ENCODE measurements at places on chromosomes 7 and 10. TPM values are rescaled to one million over a fixed set of nuclear protein-coding genes. Genes with fewer than 3 reads are reported as not detected.
A peak's percentile ranks its signal among the peaks of the same experiment; 100 is the strongest.

Gene GIMAP7
- total RNA-seq = 51.4 TPM

Gene GIMAP4
- total RNA-seq = 59.3 TPM

Gene MSMB
- not detected for total RNA-seq

Gene ACSM6
- not detected for total RNA-seq

Gene CLDN3
- not detected for total RNA-seq

Gene ATP6V0E2
- total RNA-seq = 76.2 TPM

Gene MPP7
- 7.9 TPM for total RNA-seq

Gene NPSR1
- total RNA-seq = not detected

Gene CARD11
- 68.4 TPM for total RNA-seq

Gene OR9A2
- total RNA-seq = not detected

Gene SHTN1
- total RNA-seq = 0.28 TPM

Gene CCDC7
- 12.1 TPM for total RNA-seq

DNA sequence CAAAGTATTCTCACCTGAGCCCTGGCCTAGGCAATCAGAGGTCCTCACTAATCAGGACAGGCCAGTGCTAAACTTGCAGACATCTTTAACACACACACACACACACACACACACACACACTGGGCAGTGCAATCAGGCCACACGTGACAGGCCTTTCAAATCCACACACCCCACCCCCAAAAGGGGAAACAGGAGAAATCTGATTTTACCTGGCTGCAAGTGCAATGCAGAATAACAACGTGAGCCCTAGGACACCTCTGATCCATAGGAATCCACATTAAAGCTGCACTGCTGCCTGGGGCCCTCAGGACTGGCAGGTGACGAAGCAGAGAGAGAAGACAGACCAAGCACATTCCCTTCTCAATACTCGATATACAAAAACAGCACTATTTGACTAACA is 218.9 kb downstream of the FAM107B start:
- no peak for DNase-seq

- no peak for DNase-seq
These were observed 79.6 kb upstream of the LRRC4 start for GRCh38 chr7:128110641-128111364.

GRCh38 chr10:76456197-76456596 is 1024.8 kb downstream of the LRMDA start:
- DNase-seq = no peak

GRCh38 chr7:154986200-154986945 is 16.6 kb downstream of the PAXIP1 start:
- DNase-seq = no peak

- no peak for DNase-seq
These were observed 62.2 kb downstream of the GFRA1 start for GRCh38 chr10:116210588-116211346.

- no peak for DNase-seq
These were observed 22.1 kb upstream of the ENO4 start for GRCh38 chr10:116827214-116827671.

DNA sequence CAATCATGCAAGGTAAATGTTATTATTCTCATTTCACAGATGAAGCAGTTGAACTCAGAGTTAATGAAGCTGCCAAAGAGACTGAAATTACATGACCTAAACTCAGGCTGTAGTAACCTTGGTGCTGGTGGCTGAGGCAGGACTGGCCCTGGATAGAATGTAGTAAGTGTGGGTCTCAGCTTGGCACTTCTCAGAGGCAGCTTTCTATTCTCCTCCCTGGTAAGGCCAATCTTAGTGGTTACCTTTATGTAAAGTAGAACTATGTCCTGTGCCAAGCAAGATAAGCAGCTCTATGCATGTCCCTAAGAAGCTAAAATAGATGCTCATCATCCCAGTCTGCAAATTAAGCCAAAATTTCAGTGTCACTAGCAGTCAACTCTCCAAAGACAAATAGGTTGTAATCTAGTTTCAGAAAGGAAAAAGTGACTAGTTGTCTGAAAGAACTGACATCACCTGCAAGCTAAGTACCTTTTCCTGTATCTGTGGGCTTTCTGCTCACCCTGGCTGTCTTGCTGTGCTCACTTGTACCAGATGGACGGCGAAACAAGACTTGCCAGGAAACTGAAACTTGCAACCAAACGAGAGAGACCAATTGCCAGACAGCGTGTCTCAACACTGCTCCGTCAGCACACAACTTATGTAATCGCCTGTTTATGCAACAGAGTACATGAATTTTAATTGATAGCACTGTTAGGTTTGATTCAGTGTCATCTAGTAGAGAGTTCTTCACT is 43.7 kb downstream of the CH25H start:
- DNase-seq = peak; percentile 19

- no peak for DNase-seq
These were observed 37.3 kb downstream of the INPP5F start for GRCh38 chr10:119762805-119763798.

DNA sequence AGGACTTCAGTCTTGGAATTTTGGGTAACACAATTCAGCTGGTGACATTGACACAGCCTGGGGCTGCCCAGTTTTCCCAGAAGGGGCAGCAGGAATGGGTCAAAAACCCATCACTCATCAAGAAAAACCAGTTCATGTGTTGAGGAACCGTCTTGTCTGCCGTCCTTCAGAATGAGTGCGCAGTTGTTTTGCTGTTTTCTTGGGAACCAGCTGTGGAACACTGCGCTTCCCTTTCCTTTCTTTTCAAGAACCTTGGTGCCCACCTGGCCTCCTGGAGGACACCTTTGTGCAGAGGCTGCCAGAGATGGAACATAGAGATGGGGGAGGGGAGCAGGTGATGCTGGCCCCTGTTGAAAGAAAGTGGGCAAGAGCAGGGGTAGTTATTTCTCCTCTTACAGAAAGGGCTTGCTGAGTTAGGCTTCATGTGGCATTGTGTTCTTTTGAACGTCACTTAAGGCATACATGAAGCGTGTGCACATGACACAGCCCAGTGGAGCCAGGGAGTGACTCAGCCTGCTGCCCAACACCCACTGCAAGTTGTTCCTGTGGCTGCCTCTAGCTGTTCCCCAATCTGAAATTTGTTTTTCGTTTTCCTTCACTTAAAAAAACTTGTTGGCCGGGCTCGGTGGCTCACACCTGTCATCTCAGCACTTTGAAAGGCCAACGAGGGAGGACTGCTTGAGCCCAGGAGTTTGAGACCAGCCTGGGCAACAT is 87.4 kb upstream of the TNS3 start:
- DNase-seq = no peak

GRCh38 chr10:53453196-53453595 is 680.6 kb upstream of the MBL2 start:
- DNase-seq = no peak

- DNase-seq = no peak
These were observed 78.7 kb upstream of the AGR3 start for GRCh38 chr7:16960337-16960965.

GRCh38 chr10:60871215-60871614 is 72.8 kb downstream of the RHOBTB1 start:
- no peak for DNase-seq

DNA sequence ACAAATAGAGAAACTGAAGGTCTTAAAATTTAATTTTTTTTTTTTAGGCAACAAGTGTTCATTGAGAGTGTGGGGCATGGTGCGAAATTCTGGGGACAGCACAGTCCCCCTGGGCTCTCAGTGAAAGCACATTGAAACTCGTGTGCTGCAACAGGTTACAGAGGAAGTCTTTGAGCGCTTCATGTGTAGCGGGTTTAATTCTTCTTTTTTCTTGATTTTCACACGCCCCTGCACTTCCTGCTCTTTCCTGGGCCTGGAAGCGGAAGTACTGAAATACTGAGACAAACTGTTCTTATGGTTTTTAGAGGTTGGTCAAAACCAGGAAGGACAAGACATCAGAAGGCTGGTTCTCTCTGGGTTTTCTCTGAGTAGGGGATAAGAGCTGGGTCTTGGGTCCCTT is 203.5 kb downstream of the PTEN start:
- DNase-seq = no peak

- no peak for DNase-seq
These were observed 59.3 kb upstream of the TRIM8 start for GRCh38 chr10:102585026-102585425.

GRCh38 chr7:68279827-68280400 is 1283.3 kb downstream of the TYW1 start:
- no peak for DNase-seq

- no peak for DNase-seq
These were observed 20.9 kb downstream of the FAM24A start for GRCh38 chr10:122931088-122931906.

DNA sequence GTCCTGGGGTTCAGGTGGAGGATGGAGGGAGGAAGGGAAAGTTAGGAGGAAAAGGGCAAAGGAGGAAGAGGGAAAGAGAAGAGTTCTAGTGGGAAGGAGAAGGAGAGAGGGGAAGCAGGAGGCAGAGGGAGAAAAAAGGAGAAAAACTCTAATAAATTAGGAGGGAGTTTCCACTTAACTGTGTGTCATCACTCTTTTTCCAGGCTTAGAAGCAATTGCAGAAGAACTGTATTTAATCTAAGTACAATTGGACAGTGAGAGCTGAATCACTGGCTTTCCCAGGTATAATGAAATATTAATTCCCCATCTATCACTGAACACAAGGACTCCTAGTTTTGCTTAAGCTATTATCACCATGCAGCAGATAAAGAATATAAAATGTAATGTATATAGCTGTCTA is 76.8 kb downstream of the CREB3L2 start:
- no peak for DNase-seq

DNA sequence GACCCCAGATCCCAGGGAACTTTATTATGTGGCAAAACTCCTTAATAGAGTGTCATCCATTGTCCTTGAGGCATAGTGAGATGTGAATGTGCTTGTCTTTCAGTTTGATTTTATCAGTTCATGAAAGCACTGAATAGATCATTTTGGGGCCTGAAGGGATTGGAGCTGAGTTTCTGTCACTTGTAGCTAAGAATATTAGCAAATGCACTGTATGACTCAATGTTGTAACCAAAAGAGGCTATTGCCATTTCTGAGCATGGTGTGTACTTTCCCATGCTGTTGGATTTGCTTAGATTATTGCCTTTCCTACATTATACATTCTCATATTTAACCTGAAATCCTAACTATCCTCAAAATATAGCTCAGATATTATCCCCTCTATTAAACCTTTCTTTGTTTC is 130.4 kb downstream of the PRKG1 start:
- no peak for DNase-seq

DNA sequence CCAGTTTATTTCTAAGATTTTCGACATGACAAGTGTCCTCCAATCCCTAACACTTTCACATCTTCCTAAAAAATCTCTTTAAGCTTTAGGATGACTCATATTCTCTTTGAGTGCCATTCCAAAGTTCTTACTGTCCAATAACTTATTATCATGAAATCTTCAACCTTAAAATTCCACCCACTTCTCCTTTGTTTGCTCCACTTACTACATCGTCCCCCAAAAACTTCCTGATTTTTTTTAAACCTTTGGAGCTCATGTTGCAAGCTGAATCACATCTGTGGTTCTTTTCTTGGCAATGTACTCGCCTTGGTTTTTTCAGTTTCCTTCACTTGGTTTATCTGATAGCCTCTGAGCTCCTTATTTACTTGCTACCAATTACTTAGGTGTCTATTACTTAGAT is 39.2 kb upstream of the JCAD start:
- no peak for DNase-seq

DNA sequence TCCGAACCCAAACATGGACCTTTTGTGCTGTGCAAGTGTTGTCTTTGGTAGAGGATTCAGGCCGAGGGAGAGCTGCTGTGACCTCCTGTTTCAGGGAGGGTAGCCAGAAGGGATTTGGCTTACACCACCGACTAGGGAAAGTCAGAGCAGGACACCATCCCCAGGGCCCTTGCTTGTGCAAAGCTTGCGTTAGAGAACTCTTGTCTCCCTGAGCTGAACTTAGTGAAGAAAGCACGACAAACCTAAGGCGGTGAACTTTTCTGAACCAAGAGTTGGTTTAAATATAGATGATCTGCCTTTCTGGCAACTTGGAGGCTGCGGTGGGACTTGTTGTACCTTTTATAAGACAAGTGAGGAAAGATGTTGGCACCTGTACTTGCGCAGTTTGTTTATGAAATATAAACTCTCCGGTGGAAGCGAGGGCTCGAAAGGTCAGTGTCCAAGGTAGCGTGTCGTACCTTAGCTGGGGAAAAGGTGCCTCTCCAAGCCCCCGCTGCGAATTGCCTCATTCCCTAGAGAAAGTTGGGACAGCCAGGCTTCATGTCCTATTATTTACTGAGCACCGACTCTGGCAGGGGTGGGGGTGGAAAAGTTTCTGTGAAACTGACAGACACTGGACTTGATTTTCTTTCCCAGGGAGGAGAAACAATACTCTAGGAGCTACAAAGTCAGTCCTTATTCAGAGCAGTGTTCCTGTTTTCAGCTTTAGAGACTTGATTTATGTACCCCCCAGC is 31.6 kb downstream of the WBP1L start:
- DNase-seq = no peak

DNA sequence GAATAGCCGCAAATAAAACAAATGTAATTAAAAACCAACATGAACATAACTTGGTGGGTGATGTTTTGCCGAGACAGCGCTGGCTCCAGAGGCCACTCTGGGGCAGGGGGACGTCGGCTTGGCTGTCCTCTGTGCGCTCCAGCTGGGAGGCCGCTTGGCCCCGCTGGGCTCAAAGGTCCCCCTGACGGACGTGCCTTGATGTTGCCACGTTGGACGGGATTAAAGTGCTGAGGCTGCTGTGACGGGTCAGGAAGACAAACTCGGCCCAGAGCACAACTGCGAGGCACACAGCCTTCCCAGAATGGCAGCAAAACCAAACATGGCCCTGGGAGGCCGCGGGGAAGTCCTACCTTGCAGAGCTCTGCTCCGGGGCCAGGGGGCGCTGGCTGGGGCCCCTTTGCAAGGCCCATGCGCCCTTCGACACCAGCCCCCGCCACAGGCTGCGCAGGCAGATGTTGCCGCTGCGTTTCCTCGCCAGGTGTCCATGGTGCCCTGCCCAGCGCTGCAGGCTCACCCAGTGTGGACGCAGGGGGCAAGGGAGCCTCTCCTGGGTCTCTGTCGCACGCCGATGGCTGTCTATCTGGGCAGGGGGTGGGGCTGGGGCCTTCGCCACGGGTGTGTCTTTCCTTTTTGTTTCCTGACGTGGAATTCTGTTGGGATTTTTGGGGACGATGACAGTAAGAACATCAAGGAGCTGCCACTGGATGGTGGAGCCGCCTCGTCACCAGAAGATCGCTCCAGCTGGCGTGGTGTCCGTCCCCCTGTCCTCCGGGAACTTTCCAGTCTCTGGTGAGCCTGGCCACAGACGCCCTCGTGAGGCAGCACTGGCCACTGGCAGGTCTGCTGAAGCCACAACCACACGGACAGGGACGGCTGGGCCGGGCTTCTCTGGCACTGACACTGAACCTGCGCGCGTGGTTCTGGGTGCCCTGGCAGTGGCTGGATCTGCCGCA is 99.6 kb upstream of the DIP2C start:
- peak; percentile 27 for DNase-seq

DNA sequence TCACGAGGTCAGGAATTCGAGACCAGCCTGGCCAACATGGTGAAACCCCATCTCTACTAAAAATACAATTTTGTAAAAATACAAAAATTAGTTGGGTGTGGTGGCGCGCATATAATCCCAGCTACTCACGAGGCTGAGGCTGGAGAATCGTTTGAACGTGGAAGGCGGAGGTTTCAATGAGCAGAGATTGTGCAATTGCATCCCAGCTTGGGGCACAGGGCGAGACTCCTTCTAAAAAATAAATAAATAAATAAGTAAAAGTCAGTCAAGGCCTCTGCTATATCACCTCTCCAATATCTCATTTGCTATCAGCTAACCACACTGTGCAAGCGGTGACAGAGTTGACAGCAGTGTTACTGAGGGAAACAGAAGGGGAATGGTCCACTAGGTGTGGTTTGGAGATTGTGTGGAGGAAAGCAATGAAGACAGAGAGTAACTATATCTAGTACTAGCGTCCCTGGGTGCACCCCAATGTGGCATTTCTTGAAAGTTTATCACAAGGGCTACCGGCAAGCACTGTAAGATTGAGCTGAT is 20.9 kb upstream of the NFE2L3 start:
- DNase-seq = no peak

Measured in CD8-positive, alpha-beta memory T cell (primary cell).